ENCODE measurements at places on chromosomes 2 and 18. TPM values are rescaled to one million over a fixed set of nuclear protein-coding genes. Genes with fewer than 3 reads are reported as not detected.

The ALKAL2 gene
- 5.3 TPM for total RNA-seq

The CCBE1 gene
- not detected for total RNA-seq

The TUBA4B gene
- not detected for total RNA-seq

The PGAP1 gene
- total RNA-seq = 22.9 TPM

The CFC1 gene
- not detected for total RNA-seq

The ABCG8 gene
- total RNA-seq = not detected

The PLEKHM3 gene
- total RNA-seq = 17.7 TPM

DNA sequence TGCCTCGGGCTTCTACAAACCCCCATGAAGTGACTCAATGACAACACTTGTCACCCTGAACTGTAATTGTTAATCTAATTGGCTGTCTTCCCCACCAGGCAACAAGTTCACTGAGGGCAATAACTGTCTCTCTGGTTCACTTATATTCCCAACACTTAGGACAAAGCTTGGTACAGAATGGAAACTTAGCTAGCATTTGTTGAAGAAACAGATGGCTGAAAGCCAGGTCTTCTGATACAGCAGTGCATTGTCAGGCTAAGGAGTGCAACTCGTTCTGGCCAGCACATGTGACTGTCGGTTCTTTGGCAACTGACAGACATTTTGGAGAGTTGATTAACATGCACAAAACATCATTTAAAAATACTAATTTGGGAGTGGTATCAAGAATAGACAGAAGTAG lies 14.6 kb upstream of the DNAJC27 start:
- H3K27me3 ChIP-seq = no peaks in the 10 kb centered on the region
- no peak for DNase-seq
- H3K36me3 ChIP-seq = no peaks in the 10 kb centered on the region
- H3K4me3 ChIP-seq = no peak overlapping the region

GRCh38 chr18:76388261-76388660 lies 106.8 kb downstream of the ZNF516 start:
- H3K36me3 ChIP-seq = peaks cover 2% of the 10 kb centered on the region
- peaks cover 13% of the 10 kb centered on the region for H3K4me1 ChIP-seq
- H3K27ac ChIP-seq = no peak overlapping the region
- H3K4me3 ChIP-seq = no peak overlapping the region

- no peaks in the 10 kb centered on the region for H3K27me3 ChIP-seq
- H3K27ac ChIP-seq = no peak overlapping the region
- H3K4me3 ChIP-seq = no peak overlapping the region
- H3K4me1 ChIP-seq = no peaks in the 10 kb centered on the region
- no peak for DNase-seq
- H3K36me3 ChIP-seq = no peaks in the 10 kb centered on the region
Observed at GRCh38 chr2:28319118-28320008, 73.3 kb upstream of the FOSL2 start.

DNA sequence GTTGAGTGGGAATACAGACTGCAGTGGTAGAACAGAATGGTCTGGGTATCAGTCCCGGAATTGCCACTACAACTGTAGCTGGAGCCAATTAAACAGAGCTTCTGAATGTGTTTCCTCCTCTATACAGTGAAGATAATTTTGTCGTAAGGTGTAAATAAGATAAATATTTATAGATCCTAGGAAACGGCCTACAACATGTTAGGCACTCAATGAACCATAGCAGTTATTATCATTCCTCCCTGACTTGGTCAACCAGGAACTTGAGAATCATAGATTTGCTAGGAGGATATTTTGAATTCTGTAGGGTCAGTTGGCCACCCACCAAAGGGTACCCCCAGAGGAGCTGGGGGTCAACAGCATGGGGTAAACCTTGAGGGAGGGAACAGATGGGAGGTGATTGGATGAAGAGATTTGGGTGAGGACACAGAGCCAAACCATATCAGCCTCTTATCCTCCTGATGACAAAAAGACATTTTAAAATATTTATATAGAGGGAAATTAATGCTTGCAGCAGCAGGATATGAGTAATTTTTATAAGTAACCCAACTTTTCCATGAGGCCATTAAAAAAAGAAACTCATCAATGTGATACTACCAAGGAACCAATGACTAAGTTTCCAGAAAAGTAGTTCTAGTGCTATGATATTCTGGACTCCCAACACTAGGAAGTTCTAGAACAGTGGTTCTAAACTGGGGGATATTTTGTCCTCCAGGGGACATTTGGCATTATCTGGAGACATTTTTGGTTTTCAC lies 4.0 kb downstream of the DHRS9 start:
- H3K27me3 ChIP-seq = no peaks in the 10 kb centered on the region
- DNase-seq = no peak
- H3K36me3 ChIP-seq = no peaks in the 10 kb centered on the region
- H3K4me3 ChIP-seq = no peak overlapping the region

DNA sequence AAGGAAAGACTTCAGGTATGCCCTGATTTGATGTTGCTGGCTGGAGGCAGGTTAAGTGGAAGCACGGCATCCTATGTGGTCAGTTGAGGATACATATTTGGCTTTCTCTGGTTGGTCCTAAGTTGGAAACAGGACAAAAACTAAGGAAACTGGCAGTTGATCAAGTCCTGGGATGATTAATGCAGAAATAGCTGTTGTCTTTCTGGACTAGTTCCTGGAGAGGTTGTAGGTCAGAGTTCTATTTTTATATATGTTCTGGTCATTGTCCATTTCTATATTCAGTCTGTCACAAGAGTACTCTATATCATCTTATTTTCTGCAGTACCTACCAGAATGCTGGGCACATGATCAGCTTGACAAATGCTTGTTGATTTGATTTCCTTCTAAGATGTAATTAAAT lies 4.0 kb upstream of the SLC35F5 start:
- DNase-seq = no peak
- no peak overlapping the region for H3K4me3 ChIP-seq
- H3K36me3 ChIP-seq = no peaks in the 10 kb centered on the region
- H3K27me3 ChIP-seq = no peaks in the 10 kb centered on the region
- H3K4me1 ChIP-seq = peaks cover 7% of the 10 kb centered on the region

GRCh38 chr2:172311921-172312345 lies 115.5 kb upstream of the ITGA6 start:
- no peak overlapping the region for H3K27ac ChIP-seq
- H3K36me3 ChIP-seq = no peaks in the 10 kb centered on the region
- no peaks in the 10 kb centered on the region for H3K4me1 ChIP-seq

GRCh38 chr18:49479381-49480137 lies 7.5 kb downstream of the C18orf32 start:
- no peak overlapping the region for H3K27ac ChIP-seq
- H3K27me3 ChIP-seq = no peaks in the 10 kb centered on the region
- H3K4me3 ChIP-seq = no peak overlapping the region
- peaks cover 7% of the 10 kb centered on the region for H3K4me1 ChIP-seq
- H3K36me3 ChIP-seq = peaks cover 8% of the 10 kb centered on the region

DNA sequence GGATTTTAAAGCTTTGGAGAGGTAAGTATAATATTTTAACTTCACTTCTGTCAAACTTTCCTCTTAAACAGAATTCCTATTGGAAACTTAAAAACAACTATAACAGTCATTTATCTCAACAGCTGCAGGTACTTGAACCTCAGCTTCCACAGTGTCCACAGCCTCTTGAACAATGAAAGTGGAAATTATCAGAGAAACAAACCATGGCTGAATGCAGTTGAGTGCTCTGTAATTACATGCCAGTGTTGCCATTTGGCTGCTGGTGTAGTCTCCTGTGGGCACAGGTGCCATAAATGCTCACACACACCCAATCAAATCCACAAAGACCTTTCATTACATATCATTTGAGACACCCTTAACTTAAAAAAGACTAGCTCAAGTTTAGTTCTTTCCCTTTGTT lies 125.1 kb downstream of the CPS1 start:
- DNase-seq = no peak
- H3K36me3 ChIP-seq = no peaks in the 10 kb centered on the region
- no peak overlapping the region for H3K4me3 ChIP-seq
- no peaks in the 10 kb centered on the region for H3K27me3 ChIP-seq
- H3K27ac ChIP-seq = no peak overlapping the region

- peaks cover 2% of the 10 kb centered on the region for H3K36me3 ChIP-seq
- DNase-seq = no peak
- no peak overlapping the region for H3K27ac ChIP-seq
- H3K4me1 ChIP-seq = peaks cover 13% of the 10 kb centered on the region
- H3K27me3 ChIP-seq = no peaks in the 10 kb centered on the region
Observed at GRCh38 chr2:241267249-241268067, 48.0 kb downstream of the HDLBP start.

- DNase-seq = no peak
- no peaks in the 10 kb centered on the region for H3K27me3 ChIP-seq
- peaks cover 14% of the 10 kb centered on the region for H3K4me1 ChIP-seq
Observed at GRCh38 chr2:24543252-24543651, 52.2 kb downstream of the NCOA1 start.

GRCh38 chr2:215104226-215104625 lies 34.2 kb downstream of the ABCA12 start:
- no peaks in the 10 kb centered on the region for H3K36me3 ChIP-seq
- no peak overlapping the region for H3K4me3 ChIP-seq
- H3K4me1 ChIP-seq = no peaks in the 10 kb centered on the region
- H3K27me3 ChIP-seq = no peaks in the 10 kb centered on the region
- H3K27ac ChIP-seq = no peak overlapping the region

- H3K36me3 ChIP-seq = no peaks in the 10 kb centered on the region
- no peak for DNase-seq
- no peaks in the 10 kb centered on the region for H3K27me3 ChIP-seq
- H3K4me3 ChIP-seq = no peak overlapping the region
- no peak overlapping the region for H3K27ac ChIP-seq
Observed at GRCh38 chr2:20625491-20626391, 25.2 kb downstream of the HS1BP3 start.

DNA sequence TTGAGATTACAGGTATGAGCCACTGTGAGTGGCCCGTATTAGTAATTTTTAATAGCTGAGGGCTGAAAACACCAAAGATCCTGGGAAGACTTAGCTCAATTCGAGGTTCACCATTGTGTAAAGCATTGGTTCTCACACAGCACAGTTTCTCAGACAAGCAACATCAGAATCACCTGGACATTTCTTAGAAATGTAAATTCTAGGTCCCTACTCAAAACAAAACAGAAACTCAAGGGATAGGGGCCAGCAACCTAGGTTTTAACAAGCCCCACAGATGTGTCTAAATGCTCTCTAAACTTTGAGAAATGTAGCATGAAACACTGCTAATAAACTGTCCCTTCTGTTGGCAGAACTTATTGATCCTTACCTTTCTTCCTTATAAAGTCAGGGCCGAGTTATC lies 681.2 kb downstream of the RNF144A start:
- no peaks in the 10 kb centered on the region for H3K36me3 ChIP-seq
- H3K4me1 ChIP-seq = no peaks in the 10 kb centered on the region
- no peak overlapping the region for H3K27ac ChIP-seq
- DNase-seq = no peak

DNA sequence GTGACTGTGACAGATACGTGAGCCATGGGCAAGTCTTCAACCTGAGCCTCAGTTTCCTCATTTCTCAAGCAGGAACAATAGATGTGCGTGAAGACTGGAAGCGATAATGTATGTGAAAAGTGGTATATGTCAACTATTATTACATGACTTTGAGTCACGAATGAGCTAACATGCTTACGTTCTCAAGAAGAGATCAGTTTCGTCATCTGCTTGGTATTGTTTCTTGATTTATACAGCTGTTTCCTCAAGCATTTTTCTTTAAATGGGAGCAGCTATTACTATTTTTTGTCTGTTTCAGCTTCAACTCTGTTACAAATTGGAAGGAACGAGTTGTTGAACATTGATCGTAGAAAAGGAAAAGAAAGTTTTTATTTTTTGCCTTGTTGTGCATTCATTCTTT lies 48.5 kb upstream of the THOC1 start:
- no peaks in the 10 kb centered on the region for H3K36me3 ChIP-seq
- H3K27ac ChIP-seq = no peak overlapping the region
- H3K4me3 ChIP-seq = no peak overlapping the region

- H3K27ac ChIP-seq = no peak overlapping the region
- H3K36me3 ChIP-seq = no peaks in the 10 kb centered on the region
- H3K27me3 ChIP-seq = no peaks in the 10 kb centered on the region
- no peak overlapping the region for H3K4me3 ChIP-seq
- no peaks in the 10 kb centered on the region for H3K4me1 ChIP-seq
Observed at GRCh38 chr18:52007105-52007504, 332.9 kb upstream of the DCC start.

- H3K4me3 ChIP-seq = no peak overlapping the region
- H3K27ac ChIP-seq = no peak overlapping the region
- DNase-seq = no peak
- no peaks in the 10 kb centered on the region for H3K4me1 ChIP-seq
Observed at GRCh38 chr2:12340164-12340563, 376.6 kb upstream of the TRIB2 start.

Data from B cell (primary cell).